NCI-H510A (cell line): ENCODE measurements at places on chromosomes 3 and 15.

DNA sequence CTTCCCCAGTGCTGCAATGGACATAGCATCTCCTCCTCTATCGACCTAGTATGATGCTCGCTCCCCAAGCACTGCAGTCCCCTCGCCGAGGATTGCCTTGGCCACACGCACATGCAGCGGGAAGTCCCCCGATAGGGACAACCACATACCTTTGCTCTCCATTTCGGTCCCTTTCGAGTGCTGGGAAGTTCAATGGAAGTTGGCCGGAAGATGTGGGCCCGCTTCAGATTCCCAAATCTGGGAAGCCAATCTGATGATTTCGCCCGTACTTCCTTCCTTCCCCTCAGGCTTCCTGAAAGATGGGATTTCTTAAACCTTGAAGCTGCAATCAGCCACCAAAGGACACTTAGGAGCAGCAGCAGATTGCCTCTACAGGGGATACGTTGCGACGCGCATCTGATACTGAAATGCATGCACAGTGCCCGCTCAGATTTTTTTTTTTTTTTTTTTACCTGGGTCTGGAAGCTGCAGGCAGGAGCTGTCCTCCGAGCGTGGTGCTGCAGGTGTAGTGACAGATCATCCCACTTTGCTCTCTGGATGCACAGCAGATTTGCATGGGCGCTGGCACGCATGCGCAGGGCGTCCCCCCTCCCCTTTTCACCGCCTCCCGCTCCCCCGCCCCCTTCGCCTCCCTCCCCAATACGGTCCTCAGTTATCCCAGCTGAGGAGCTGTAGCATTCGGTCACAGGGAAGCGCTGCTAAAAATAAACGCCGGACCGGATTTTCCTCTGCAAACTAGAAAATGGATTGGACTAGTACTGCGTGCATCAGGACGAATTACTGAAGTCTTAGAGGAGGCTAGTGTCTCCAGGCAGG is at the start of gene FGF12:
Gene FGF12 (minus strand): TSS at position 510 of the 816 bp plus-strand sequence.
- peak; percentile 82 for DNase-seq

DNA sequence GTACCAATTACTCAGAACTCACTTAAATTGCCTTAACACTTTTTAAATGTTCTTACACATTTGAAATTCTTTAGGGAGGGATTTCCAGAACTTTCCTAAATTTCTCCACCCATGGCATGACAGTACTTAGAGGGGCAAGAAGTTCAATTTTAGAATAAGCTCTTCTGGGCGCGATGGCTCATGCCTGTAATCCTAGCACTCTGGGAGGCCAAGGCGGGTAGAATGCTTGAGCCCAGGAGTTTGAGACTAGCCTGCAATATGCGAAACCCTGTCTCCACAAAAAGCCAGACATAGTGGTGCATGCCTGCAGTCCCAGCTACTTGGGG is 10.6 kb downstream of the FAM131A start:
- no peak for DNase-seq

GRCh38 chr15:27763514-27763913 is 335.6 kb downstream of the OCA2 start:
- DNase-seq: no peak

DNA sequence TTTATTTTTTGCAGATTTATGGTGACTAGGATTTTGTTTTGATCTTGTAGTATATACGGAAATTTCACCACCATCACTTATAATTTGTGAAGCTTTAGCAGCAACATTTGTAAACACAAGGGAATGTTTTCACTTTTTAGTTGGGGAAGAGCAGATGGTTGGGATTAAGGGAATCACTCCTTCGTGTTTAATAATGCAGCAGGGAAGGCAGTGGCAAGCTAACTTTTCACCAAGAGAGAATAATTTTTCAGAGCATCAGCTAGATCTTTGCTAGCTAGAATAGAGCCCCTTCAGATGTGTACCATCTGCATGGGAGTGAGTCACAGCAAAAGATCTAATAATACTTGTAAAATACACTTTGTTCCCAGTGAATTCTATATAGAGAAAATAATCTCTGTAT is 632.7 kb downstream of the CADM2 start:
- DNase-seq: no peak

GRCh38 chr3:189724356-189724755 is 93.2 kb downstream of the TP63 start:
- peak; percentile 10 for DNase-seq

DNA sequence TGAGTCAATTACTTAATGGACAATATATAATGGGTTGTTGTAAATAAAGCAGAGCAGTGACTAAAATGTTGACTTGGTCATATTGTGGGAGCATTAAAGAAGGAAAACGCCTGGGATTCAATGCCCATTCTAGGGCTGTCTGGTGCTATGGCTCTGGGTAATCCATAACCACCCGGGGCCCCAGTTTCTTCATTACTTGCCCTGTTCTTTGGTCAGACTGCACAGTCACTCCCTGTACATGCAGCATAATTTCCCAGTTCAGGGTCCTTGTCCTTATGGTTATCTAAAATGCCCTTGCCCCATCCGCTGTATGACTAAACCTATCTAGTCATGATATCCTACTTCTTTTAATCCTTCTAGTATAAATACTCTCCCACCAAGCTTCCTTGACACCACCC is 27.5 kb upstream of the DENND4A start:
- DNase-seq: no peak

DNA sequence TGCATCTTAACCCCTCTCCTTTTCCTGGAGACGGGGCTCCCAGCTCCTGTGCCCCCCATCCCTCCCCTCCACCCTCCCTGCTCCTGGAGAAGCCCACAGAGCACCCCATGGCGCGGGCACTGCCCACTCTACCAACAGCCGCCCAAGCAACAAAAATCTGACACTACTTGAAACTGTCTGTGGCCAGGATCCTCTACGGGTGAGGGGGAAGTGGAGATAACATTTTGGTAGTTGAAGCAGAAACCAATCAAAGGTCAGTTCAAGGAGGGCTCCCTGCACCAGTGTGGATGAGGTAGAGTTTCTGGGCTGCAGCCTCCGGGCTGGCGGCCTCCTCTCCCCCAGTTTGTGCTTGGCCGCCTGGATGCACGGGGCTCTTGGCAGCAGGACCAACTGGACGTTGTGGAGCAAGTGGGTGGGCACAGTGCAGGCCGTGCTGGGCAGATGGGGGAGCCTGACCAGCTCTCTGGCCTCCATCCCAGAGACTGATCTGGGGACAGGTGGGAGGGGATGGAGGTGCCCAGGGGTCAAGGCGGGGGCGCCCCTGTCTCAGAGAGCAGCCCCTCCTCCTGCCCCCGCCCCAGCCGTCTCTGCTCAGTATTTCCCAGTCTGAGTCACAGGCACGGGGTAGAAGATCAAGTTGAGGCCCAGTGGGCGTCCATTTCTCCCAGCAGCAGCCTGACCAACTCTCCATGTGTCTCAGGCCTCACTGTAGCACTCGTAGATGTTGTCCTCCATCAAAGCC is 12.8 kb downstream of the H1-8 start:
- no peak for DNase-seq

- no peak for DNase-seq
These were observed 247.4 kb downstream of the MCTP2 start for GRCh38 chr15:94478763-94479162.

- no peak for DNase-seq
These were observed 299.6 kb downstream of the THSD4 start for GRCh38 chr15:71414853-71415252.

- no peak for DNase-seq
These were observed 6.8 kb upstream of the KATNBL1 start for GRCh38 chr15:34216527-34217270.

- no peak for DNase-seq
These were observed 140.7 kb upstream of the MEF2A start for GRCh38 chr15:99424978-99425656.

GRCh38 chr15:39925112-39925842 is 5.2 kb upstream of the GPR176 start:
- DNase-seq: no peak

DNA sequence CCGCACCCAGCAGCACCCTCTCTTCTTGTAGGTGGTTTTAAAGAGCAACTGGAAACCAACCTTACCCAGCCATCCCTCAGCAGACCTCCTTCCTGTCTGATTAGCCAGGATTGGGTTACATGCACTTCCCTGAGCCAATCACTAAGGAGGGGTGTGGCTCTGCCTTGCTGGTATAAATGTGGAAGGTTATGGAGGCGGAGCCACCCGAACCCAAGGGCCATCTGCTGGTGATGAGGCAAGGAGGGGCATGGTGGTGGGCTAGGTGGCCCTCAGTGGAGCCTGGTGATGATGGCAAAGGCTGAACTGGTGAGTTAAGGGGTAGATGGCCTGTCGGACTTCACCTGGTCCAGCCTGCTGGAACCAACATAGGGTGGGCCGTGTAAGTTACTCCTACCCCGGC is 39.8 kb downstream of the CCDC33 start:
- DNase-seq: no peak

DNA sequence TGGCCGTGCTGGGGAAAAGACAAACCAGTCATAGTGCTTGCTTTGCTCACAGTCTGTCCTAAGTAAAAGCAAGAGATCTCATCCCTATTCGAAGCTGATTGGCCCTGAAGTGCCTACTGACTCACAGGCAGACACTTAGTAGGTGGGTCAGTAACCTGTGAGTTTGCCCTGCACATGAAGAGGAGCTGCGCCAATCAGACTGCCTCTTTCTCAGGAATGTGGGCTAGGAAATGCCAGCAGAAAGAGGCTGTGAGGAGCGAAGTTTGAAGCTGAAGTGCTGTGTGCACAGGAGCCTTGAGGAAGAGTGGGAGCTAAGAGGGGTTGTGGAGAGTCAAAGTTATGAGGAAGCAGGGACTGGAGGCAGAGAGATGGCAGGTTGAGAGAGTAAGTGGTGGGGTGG is 126.8 kb downstream of the IL20RB start:
- DNase-seq: no peak

GRCh38 chr3:193396451-193397244 is 18.1 kb upstream of the ATP13A5 start:
- no peak for DNase-seq

DNA sequence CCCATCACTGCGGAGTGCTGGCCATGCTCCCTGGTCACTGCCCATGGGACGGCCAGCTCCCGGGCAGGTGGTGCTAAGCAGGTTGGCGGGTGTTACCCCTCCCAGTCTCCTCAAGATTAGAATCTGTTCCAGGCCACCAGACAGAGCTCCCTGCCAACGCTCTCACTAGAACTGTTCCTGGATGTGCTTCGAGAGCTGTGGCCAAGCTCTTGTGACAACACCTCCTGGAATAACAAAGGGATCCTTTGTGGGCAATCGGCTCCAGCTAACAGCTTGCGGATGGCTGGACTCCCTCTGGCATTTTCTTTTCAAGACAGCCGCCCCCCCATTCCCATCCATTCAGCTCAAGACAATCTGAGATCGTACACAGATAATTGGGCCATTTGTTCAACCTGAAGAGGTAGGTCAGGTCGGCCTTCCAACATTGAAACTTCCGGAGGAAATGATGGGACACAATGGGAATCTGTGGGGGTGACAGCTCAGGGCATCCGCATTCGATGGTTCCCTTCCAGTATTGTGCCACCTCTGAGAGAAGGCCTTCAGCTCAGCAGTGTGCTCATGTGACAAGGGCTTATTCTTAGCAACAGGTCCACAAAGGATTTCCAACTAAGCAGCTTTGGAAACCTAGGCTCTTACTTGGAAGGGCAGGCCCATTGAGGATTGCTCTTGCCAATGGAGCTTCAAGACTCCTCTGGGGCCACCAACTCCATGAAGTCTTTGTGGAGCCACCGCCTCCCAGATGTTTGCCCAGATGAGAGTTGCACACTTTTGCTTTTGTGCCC is 11.6 kb upstream of the EPHB3 start:
- DNase-seq: no peak

GRCh38 chr3:127870156-127870555 is 44.9 kb upstream of the KBTBD12 start:
- no peak for DNase-seq

DNA sequence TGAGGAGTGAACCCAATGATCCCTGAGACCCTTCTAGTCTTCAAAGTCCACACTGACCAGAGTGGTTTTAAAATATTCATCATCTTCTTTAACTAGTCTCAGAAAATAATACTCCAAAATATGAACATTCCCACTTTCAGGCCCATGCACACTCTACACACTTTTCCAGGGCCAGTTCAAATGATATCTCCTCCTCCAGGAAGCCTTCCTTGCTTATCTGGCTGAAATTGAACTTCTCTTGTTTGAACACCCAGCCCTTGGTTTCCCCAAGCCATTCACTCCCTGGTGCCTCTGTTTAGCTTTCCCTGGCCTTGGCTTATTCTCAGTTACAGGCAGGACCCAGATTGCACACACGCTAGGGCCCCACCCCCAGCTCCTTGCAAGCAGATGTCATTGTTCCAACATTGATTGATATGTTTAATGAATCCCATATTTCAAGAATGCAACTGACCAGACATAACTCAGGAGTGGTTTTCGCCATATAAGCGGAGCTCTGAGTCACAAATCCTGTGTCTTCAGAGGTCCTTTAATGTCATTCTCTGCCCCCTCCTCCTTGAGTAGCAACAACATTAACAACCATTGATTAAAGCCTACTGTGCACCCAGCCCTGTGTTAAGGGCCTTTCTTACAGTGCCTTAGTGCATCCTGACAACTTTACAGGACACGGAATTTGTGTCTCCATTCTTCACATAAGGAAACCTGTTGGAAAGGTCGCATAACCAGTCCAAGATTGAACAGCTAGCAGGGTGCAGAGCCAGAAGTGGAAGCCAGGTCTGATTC is 2.1 kb downstream of the ITGA11 start:
- DNase-seq: no peak

DNA sequence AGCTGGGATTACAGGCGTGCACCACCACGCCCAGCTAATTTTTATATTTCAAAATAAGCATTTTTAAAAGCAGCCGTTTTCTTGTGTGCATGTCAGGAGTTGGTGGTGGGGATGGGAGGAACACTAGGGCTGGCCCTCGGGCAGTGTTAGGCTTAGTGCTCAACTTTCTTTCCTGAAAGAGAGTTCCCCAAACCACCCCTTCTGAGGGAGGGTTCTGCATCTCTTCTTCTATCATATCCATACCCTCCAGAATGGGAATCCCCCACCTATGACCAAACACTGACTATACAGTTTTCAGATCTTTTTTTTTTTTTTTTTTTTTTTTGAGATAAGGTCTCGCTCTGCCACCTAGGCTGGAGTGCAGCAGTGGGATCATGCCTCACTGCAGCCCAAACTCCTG is 12.5 kb downstream of the PFKFB4 start:
- no peak for DNase-seq

DNA sequence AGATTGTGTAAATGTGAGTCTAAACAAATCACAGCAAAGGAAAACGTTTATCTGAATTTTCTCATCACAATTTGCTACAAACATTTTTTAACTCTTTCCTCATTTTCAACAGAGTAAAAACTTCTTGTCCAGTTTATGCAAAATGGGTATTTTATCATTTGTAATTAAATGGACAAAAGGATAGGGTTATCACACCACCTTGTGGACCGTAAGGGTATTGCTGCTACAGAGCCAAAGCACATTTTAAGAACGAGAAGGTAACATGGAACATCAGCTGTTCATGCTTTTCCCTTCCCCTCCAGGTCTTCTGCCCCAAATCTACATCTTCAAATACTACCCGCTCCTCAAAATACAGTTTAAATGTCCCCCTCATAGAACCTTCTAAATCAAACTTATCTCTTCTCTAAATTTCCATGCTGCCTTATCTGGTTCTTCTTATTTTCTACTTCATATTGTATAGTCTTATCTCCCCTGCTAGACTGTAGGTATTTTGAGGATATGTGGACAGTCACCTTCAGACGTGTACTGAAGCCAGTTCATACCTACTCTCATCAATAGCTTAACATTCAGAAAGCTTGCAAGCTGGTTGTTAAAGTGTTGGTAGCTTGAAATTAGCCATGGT is 12.8 kb upstream of the SETMAR start:
- no peak for DNase-seq
